NT2/D1 (cell line): ENCODE measurements at places on chromosomes 7 and 10.

GRCh38 chr7:94431176-94431575 is 36.5 kb downstream of the COL1A2 start:
- no peak for DNase-seq

GRCh38 chr7:110521357-110521911 is 569.5 kb upstream of the LRRN3 start:
- no peak for DNase-seq

GRCh38 chr10:30233186-30233959 is 115.7 kb downstream of the MTPAP start:
- DNase-seq = no peak

DNA sequence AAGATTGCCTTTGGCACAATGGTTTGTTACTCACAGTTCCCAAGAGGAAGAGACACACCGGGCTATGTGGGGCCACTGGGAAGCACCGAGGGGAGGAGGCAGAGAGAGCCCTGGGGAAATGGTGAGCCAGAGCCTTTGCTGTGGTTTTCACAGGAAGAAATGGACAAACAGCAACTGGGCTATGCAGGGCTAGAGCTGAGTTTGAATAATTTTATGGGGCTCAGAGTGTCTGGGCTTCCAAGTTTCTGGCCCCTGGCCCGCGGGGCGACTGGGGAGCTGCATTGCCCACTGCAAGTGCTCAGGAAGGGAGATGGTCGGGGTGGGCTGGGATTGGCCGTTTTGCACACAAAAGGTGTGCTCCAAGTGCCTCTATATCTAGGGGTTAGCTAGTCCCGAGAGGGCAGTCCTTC is 92.6 kb downstream of the CHST15 start:
- no peak for DNase-seq

DNA sequence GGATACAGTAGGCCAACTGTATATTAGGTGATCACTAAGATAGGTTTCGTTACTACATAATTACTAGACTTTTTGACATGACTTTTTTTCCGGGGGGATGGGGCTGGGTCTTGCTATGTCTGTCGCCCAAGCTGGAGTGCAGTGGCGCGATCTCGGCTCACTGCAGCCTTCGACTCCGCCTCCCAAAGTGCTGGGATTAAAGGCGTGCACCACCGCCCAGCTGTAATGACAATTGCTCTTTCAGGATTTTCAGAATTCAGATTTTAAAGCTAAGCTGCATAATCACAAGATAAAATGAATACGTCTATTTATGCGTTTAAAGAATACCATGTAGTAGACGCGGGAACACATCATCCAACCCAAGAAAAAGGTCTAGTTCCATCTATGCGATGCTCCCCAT is 982 bp downstream of the IDI1 start:
- DNase-seq = no peak

GRCh38 chr7:46363688-46364087 is 442.6 kb upstream of the IGFBP3 start:
- no peak for DNase-seq

GRCh38 chr10:15588635-15589508 is 130.8 kb downstream of the ITGA8 start:
- no peak for DNase-seq

GRCh38 chr7:159026271-159027055 is 118.2 kb downstream of the VIPR2 start:
- no peak for DNase-seq

DNA sequence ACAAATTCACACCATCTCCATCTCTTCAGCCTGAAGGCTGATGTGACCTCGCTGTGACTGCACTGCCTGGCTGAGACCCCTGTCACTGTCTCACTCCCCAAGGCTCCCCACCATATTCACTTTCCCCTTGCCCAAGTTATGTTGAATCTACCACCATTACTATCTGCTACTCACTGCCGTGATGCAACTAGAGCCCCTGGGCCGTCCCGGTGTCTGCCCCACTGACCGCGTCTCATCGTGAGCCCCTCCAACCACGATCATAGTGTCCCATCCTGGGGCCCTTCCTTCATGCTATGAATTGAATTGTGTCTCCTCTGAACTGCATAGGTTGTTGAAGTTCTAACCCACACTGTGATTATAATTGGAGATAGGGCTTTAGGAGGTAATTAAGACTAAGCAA is 71.9 kb upstream of the CHST15 start:
- no peak for DNase-seq

- no peak for DNase-seq
Observed at GRCh38 chr10:31000071-31000782, 31.4 kb downstream of the ZNF438 start.

DNA sequence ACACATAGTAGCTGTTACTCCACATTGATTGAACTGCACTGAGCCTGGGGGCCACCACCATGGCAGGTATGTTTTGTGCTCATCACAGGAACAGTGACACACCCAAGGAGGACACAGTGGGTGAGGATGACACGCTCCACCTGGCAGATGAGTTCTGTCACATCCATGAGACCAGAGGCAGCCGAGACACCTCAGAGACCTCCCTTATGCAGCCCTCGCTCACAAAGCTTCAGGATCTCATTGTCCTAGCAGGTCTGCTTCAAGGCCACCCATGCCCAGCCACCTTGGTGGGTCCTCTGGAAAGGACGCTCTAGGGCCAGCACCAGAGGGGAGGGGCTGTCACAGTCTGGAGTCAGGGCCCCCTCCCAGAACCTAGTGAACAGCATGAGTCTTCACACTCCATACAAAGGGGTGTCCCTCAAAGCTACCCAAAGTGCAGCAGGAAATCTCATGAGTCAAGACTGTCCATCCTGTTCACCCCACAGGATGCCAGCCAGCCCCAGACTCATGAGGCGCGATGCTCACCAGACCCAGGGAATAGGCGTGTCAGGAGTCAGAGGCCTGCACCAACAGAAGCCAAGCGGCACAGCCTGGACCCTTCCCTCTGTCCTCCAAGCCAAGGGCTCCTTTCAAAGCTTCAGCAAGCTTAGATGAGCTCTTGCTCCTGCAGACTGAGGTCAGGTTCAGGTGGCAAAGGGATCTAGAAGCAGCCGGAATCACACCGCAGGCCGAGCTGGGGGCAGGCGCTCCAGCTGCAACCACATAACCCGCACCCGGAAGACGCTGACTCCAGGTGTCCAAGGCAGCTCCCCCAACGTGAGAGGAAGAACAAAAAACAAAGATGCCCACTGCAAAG is 9.6 kb downstream of the FAM53B start:
- DNase-seq = no peak

GRCh38 chr10:72782649-72783330 is 90.8 kb downstream of the MCU start:
- no peak for DNase-seq

GRCh38 chr7:106190589-106191330 is 78.6 kb upstream of the SYPL1 start:
- DNase-seq = no peak

GRCh38 chr10:57262892-57263291 is 901.8 kb upstream of the ZWINT start:
- no peak for DNase-seq

GRCh38 chr7:141915565-141915964 is 634 bp upstream of the OR9A4 start:
- no peak for DNase-seq

- no peak for DNase-seq
Observed at GRCh38 chr10:111275091-111275490, 198.3 kb downstream of the ADRA2A start.

GRCh38 chr10:24952143-24952706 is at the start of gene PRTFDC1:
Gene PRTFDC1, minus strand, starts transcription at chr10:24952606. Its CDS starts 31 bp downstream, at chr10:24952575.
- no peak for DNase-seq

GRCh38 chr10:116848032-116848943 is 1.0 kb upstream of the ENO4 start:
- no peak for DNase-seq

- DNase-seq = no peak
Observed at GRCh38 chr7:30918676-30919075, 7.0 kb downstream of the AQP1 start.

DNA sequence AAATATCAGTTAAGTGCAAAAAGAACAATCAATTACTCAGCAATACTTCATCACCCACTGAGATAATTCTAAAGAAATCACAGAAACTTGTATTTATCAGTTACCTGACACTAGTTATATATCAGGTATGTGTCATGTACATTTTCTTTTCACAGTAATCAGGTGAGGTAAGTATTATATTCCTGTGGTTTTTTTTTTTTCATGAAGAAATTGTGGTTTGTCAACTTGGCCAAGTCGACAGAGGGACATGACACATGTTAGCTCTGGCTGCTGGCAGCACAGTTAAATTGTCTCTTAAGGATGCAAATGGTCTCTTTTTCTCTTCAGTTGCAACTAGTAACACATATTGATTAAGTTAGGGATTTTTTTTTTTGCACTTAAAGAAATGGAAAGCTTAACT is 13.7 kb upstream of the GPR141 start:
- DNase-seq = no peak

DNA sequence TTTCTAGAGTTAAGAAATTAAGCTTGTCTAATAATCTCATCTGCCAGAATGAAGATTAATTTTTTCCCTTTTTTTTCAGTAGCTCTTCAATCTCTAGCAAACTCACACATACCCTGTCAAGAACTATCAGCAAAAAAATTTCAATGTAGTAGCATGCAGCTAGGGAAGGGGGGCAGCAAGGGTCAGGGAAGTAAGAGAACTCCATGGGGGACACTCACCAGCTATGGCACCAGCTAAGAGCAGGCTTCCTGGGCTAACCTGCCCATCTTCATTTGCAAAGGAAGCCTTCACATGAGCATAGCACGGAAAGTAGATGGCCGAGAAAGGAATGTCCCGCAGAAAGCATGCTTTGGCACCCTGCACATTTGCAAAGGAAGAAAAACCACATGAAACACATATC is 190.4 kb downstream of the SLC25A13 start:
- no peak for DNase-seq

- no peak for DNase-seq
Observed at GRCh38 chr10:17141504-17142229, 12.1 kb upstream of the CUBN start.

DNA sequence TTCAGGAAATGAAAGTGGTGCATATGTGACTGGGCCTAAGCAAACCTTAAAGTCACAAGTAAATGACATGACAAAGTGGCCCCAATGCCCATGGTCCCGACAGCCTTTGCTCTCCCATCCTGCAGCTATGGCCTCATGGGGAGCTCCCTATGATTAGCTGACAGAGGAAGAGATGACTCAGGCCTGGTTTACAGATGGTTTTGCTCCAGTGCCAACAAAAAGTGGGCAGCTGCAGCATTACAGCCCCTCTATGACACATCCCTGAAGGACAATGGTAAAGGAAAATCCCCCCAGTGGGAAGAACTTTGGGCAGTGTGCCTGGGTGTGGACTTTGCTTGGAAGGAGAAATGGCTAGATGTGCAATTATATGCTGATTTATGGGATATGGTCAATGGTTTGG is 105.1 kb upstream of the ADCY1 start:
- no peak for DNase-seq

- no peak for DNase-seq
Observed at GRCh38 chr10:75403939-75404814, 2.6 kb upstream of the ZNF503 start.

DNA sequence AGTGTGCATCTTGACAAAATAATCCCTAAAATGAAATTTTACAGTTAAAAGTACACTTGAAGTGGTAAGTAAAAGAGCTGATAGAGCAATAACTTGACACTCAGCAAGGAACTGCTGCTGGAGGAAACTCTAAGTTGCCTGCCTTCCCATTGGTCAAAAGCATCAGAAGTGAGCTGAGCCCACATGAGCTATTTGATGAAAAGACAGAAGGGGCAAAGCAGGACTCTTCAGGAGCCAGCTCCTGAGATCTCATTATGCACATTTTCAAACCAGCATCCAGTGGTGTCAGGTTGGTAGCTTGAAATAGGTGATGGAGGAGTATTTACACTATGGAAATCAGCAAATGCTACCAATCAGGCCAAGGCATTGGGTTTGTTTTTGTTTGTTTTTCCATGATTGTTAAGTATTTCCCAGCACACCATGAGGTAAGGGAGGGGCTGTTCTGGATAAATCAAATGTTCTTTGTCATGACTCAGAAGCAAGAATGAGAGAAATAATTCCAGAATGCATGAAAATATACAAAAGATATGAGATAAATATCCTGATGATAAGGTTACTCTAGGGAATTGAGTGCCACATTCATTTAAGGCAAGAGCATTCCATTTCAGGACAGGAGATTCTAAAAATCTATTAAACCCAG is 316.6 kb downstream of the SNX13 start:
- DNase-seq = no peak

DNA sequence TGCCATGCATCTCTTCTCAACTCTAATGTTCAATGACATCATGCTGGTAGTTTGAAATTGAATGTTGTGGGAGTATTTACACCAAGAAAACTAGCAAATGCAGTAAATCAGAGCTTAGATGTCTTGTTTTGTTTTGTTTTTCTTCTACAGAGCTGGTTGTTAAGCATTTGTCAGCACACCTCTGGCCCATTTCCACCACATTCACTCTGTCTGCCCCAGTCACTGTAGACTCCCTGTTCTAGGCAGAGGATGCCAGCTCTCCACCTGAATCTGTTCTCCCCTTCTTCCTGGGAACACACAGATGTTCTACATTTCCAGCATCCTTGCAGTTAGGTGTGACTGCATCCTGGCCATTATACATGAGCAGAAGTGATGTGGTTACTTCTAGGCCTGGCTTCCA is 4.1 kb upstream of the ARHGAP22 start:
- no peak for DNase-seq

- DNase-seq = no peak
Observed at GRCh38 chr7:85150624-85151023, 36.2 kb downstream of the SEMA3D start.

DNA sequence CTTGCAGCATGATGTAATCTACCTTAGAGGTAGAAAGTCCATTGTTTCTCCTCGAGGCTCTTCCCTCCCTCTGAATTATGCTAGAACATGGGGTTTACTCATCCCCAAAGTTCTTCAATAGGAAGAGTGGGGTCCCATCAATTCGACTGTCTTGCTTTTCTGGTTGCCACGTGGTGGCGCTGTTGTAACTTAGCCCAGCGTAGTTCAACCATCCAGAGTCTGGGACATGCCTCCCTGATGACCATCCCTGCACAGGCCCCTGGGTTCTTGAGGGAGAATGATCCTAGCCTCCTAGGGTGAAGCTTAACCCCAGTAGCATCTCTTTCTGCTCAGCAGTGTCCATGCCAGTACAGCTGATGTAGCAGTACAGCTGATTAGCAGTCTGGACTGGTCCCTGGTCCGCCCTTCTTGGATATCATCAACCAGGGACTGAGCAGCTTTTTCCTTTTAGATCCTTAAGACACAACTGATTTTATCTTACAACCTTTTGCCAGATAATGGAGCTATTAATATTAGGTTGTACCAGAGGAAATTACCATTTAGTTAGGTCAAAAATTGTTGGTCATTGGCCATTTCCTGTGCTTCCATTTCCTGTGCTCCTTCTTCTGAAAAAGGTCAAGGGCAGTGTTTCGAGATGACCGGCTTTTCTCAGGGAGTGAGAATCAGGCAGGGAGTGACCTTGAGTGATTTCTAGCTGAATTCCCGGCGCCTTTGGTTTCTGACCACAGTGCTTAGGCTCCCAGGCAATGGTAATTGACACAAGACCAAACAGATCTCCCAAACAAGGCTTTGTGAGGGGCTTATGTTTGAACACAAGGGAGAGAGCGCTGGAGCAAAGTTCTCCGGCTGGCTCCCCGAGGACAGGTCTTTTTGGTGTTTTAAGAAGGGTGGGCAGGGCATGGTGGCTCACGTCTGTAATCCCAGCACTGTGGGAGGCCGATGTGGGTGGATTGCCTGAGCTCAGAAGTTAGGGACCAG is 65.4 kb downstream of the TACC2 start:
- peak; percentile 39 for DNase-seq

GRCh38 chr10:122130474-122131110 is 140.5 kb upstream of the BTBD16 start:
- DNase-seq = no peak
